ENCODE measurements at places on chromosomes 2 and 18. TPM values are rescaled to one million over a fixed set of nuclear protein-coding genes. Genes with fewer than 3 reads are reported as not detected.

The EVX2 gene
- not detected for total RNA-seq

The NAT8 gene
- not detected for total RNA-seq

The AGXT gene
- total RNA-seq: not detected

The ANKRD30B gene
- total RNA-seq: not detected

The CRACDL gene
- total RNA-seq: 6.0 TPM

The PKDCC gene
- total RNA-seq: 148 TPM

GRCh38 chr18:46917803-46918600, 600 bp downstream of the KATNAL2 start:
- no peak for DNase-seq

DNA sequence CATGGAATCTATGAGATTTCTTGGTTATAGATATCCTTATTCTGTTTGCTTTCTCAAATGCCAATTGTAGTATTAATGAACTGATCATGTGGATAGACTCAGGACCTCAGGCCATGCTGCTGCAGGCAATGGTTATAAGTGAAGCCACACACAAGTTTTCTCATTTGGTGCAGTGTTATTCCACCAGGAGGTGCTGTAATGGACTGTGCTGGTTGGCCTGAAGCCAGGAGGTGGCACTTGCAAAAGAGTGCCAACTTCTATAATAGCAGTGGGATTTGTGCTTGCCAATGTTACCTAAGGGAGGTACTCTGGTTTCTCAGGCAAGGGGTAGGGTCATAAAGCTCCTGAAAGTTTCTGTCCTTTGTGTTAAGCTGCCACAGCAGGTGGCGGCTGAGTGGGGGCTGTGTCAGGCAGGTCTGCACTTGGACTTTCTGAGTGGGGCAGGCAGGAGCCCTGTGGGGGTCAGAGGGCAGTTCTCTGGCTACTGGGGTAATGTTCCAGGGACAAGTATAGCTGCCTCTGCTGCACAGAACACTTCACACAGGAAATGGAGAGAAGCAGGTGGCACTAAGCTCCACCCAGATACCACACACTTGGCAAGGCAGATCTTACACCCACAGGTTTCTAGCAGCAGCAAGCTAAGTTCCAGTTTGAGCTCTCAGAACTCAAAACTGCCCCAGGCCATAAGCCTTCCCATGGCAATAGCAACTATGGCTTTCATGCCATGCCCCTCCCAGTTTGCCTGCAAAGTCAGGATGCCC, 352.6 kb upstream of the CWC22 start:
- no peak for DNase-seq

DNA sequence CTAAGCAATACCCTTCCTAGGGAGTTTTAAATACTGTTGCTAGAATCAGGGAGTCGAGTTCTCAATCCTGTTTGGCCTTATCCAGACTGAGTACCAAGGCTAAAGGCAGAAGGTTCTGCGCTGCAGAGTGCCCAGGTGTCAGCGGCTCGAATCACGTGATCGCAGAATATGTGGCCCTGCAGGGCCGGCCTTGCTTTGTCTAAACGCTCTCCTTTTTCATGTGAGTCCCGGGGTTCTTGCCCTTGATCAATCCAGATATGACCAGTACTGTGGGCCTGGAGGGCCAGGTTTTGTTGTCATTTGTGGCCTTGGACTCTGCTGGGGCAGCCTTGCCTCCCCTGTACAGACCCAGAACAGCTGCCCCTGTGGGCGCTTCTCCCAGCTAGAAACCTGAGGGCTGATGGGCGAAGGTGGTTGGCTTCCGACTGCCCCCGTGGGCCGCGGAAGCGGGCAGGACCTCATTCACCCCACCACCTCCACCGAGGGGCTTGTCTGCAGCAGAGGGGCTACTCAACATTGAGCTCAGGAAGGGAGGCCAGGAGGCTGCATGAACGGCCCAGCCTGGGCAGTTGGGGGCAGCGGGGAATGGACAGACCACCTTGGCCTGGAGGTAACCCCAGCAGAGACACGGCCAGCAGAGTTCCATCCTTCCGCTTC, 225.0 kb downstream of the ALPK2 start:
- no peak for DNase-seq

DNA sequence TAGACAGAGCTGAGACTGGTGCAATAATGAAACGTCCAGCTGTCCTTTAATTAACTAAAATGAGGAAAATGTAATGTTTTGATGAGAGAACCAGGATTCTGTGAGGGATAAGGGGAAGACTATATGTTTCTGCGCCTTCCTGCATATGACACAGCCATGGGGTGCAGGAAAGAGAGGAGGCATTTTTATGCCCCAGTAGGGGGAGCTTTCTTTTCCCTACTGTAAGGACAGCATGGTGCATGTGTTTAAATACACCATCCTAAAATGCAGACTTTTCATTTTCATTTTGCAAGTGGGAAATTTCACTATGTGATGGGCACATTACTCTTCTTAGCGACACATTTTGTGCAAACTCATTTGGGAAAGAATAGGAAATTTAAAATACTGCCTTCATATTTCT, 446.1 kb downstream of the ARHGAP15 start:
- no peak for DNase-seq

GRCh38 chr2:102301867-102302362, 9.4 kb upstream of the IL1RL1 start:
- DNase-seq: no peak

- no peak for DNase-seq
Observed at GRCh38 chr2:45171136-45171501, 161.9 kb upstream of the SIX2 start.

DNA sequence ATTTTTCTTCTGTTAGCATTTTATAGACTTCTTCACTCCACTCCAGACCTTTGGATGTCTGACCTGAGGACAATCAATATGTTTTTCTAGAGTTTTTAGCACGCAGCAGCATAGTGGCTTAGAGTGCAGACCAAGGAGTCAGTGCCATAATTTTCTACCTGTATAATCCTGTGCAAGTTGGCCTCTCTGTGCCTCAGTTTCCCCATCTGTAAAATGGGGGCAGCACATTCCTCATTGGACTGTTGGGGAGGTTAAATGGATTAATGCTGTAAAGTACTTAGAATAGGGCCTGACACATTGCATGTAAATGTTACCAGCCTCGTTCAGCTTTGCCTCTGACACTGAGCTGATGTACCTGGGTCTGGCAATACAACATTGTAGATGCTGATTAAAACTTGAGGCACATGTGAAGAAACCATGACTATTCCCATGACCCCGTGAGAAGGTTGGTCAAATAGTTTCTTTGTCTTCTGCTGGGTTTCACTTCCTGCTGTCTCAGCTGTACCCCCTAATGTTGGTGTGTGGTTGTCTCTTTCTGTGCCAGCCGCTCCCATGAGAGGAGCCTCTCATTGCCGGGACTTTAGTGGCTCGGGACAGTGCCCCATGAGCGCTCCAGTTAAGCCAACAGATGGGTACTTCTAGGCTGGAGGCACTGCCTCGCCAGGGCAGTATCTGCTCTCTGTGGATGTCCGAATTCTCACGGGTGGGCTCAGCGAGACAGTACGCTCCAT, 125.3 kb downstream of the SH3RF3 start:
- no peak for DNase-seq

DNA sequence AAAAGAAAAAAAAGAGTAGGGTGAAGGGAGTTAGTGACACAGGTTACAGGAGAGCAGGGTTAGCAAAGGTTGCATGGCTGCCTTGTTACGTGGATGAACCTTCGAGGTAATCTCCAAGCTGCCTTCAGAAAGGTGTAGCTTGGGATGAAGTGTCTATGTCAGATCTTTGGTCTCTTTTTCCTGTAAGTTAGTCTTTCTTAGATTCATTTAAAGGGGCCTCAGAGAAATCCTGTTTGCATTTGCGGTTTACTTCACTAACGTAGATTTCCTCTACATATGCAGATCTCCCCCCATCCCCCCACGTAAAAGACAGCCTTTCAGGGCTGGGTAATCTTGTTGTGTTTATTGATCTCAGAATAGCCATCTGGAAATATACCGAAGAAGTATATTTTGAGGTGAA, 83.7 kb downstream of the MTA3 start:
- DNase-seq: no peak

GRCh38 chr2:138086576-138086975, 122.3 kb downstream of the HNMT start:
- no peak for DNase-seq

GRCh38 chr18:452816-453215, 47.7 kb downstream of the COLEC12 start:
- DNase-seq: no peak

DNA sequence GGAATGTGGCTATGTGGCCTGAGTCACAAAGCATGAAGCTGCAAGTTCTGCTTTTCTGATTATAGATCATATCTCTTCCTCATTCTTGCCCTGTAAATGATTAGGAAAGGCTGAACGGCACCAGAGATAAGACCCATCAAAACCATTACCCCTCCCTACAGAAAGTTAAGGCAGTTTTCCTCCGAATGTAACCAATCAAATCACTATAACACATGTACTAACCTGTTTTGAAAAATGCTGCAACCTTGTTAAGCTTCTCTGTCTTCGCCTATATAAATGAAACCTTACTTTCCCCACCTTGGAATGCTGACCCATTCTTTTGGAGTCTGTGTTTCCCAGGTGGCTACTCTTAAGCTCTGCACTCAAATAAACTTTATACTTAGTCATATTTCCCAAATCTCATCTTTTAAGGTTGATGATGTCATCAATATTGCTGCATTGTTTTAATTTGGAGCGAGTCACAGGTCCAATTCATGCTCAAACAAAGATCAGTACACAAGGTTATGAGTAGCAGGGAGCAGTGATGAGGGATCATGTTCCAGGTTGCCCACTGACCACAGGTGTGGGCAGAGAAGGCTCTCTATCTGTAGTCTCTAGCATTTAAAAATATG, 662.3 kb downstream of the IRS1 start:
- DNase-seq: no peak

GRCh38 chr2:86297382-86298147, 39.9 kb downstream of the REEP1 start:
- DNase-seq: no peak

DNA sequence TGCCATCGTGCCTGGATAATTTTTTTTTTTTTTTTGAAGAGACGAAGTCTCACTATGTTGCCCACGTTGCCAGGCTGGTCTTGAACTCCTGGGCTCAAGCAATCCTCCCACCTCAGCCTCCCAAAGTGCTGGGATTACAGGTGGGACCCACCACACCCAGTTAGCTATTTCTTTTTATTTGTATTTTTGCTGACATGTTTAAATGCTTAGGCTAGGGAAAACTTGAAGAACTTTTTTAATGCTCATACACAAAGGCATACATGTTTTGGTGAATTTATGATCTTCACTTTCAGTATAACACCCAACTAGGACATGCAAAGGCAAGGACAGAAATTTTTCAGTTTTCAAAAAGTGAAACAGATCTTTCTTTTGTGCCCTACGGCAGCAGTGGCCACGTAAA, 9.9 kb downstream of the L3MBTL4 start:
- DNase-seq: no peak

DNA sequence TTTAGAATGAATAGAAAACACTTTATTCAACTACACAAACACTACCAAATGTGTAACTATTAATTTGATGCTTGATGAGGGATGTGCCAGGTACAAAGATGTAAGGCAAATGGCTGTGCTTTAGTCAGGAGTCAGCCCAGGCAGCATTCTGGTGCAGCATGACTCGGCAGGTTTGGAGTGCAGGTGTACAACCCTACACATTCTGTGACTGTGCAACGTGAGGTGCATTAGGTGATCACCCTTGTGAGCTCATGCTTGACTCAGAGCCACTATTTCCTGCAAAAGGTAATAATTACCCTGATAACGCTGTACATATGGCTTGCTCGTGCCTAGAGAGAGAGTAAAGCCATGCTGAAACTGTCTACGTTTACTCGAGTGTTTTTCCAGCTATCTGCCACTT, 288.7 kb upstream of the DSEL start:
- no peak for DNase-seq

- no peak for DNase-seq
Observed at GRCh38 chr2:134582547-134582899, 136.3 kb downstream of the TMEM163 start.

GRCh38 chr2:113213061-113213930, 39.5 kb downstream of the PSD4 start:
- DNase-seq: peak; percentile 34
